ENCODE measurements at places on chromosomes 4 and X. TPM values are rescaled to one million over a fixed set of nuclear protein-coding genes. Genes with fewer than 3 reads are reported as not detected.

DNA sequence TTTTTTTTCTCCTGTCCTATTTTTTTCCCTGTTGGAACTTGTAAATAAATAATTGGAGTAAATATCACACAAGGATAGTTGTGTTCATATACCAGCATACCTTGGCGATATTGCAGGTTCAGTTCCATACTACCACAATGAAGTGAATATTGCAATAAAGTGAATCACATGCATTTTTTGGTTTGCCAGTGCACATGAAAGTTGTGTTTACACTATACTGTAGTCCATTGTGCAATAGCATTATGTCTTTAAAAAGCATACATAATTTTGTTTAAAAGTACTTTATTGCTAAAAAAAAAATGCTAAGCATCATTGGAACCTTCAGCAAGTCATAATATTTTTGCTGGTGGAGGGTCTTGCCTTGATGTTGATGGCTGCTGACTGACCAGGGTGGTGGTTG is 88.6 kb downstream of the GSTCD start:
- no peak for DNase-seq

GRCh38 chrX:103927030-103927429 is 35.4 kb upstream of the TMSB15B start:
- no peak for DNase-seq

- no peak for DNase-seq
Measured at GRCh38 chr4:95129031-95129430, 371.3 kb downstream of the BMPR1B start.

GRCh38 chr4:157587681-157588423 is 367.3 kb downstream of the GRIA2 start:
- DNase-seq: no peak

GRCh38 chrX:46180258-46180687 is 364.9 kb downstream of the ZNF674 start:
- DNase-seq: no peak

GC gene
- 4.3 TPM for total RNA-seq

- DNase-seq: no peak
Measured at GRCh38 chrX:12949205-12949926, 25.5 kb upstream of the TMSB4X start.

GRCh38 chrX:138928737-138929459 is 217.4 kb upstream of the FGF13 start:
- no peak for DNase-seq

DNA sequence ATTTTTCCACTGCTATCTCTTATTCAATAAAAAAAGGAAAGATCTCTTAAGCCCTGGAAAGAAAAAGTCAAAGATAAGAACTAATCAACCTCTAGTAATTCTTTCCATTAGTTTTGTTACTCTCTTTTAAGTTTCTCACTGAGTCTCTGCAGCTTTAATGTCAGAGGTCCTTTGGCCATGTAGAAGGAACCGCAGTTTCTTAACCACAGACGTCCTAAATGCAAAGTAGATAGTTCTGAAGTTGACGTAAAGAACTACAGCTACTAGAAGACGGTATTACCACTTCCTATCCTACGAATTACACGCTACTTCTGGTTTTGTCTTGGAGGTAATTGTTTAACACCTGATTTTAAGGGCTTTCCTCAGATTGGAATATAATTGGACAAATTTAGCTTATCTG is 325.9 kb downstream of the ANKRD50 start:
- no peak for DNase-seq

GRCh38 chr4:10281996-10282395 is 165.4 kb upstream of the WDR1 start:
- DNase-seq: no peak

GRCh38 chr4:2062808-2063524 is 3.8 kb downstream of the NAT8L start:
- peak; percentile 26 for DNase-seq

HSFX2 gene
- total RNA-seq: not detected

Data from ovary (tissue), 10 donors.